ENCODE measurements at places on chromosomes 5 and 9. TPM values are rescaled to one million over a fixed set of nuclear protein-coding genes. Genes with fewer than 3 reads are reported as not detected.

Gene TMED7
- total RNA-seq, result 250 TPM

DNA sequence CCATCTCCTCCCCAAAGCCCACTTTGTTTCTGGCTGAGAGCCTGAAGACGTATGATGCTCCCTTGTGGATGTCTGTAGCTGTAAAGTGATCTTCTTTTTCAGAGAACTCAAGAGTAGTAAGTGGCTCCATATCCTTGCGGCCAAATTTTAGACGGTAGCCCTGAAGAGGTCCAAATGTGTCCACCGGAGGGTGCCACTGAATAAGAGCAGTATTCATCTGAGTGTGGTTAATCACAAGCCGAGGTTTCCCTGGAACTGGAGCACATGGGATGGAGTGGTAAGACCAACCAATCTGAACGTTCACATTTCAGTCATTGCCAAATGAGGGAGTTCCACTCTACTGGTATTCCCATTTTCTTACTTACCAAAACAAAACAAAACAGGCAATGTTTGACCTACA lies 686.5 kb upstream of the DMAC1 start:
- no peak for DNase-seq

DNA sequence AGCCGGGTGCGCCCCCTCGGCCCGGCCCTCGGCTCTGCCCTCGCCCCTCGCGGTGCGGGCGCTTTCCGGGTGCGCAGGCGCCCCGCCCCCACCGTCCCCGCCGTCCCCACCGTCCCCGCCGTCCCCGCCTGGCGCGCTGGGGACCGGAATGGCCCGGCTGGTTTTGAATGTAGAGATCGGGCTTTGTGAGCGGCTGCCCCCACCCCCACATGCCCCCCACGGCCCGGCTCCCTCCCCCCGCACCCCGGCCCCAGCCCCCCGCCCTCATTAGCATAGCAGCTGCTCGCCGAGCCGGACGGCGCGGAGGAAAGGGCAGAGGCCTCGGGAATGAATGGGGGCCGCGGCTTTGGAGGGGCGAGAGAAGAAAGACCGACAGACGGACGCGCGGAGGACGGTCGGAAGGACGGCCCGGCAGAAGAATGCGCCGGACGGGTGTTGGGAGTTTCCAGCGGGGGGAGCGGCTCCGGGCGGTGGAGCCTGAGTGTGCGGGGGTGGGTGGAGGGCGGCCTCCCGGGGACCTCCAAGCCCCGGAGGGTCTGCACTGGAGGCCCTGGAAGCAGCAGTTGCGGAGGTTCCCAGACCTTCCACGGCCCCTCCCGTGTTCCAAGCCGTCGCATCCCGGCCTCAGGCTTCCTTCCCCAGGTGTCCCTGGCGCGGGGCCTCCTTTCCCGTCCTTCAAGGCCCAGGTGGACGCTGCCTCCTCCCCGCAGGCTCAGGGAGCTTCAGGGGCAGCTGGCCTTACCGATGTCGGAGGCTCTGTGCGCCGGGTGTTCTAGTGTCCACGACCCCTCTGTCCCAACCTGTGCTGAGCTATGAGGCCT lies 6.0 kb downstream of the NRARP start:
- DNase-seq, result no peak

GRCh38 chr5:133409210-133409674 lies 203.1 kb downstream of the FSTL4 start:
- DNase-seq, result no peak

- DNase-seq, result no peak
Measured at GRCh38 chr5:1836176-1836890, 35.1 kb downstream of the NDUFS6 start.

Gene FOXD4
- total RNA-seq, result 0.13 TPM

GRCh38 chr9:111928359-111928720 lies 31.7 kb downstream of the UGCG start:
- no peak for DNase-seq

DNA sequence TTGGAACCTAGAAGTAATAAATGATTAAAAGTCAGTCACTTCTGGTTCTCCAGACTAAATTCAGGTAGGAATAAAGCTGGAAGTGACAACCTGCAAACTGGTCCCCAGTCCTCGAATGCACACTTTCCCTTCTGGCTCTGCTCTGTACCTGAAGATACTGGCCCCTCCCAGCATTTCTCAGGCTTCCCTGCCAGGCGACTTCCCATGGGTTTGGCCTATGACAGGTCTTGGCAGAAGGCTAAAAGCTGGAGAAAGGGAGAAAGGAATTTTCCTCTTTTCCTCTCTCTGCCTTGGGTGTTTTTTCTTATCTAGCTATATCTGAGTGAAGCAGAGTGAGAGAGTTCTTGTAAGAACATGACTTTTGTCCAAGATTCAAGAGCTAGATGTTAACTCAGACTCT lies 1005.7 kb downstream of the DTWD2 start:
- no peak for DNase-seq

GRCh38 chr5:108617467-108618435 lies 129.9 kb upstream of the FER start:
- DNase-seq, result no peak

Gene GFI1B
- total RNA-seq, result not detected

DNA sequence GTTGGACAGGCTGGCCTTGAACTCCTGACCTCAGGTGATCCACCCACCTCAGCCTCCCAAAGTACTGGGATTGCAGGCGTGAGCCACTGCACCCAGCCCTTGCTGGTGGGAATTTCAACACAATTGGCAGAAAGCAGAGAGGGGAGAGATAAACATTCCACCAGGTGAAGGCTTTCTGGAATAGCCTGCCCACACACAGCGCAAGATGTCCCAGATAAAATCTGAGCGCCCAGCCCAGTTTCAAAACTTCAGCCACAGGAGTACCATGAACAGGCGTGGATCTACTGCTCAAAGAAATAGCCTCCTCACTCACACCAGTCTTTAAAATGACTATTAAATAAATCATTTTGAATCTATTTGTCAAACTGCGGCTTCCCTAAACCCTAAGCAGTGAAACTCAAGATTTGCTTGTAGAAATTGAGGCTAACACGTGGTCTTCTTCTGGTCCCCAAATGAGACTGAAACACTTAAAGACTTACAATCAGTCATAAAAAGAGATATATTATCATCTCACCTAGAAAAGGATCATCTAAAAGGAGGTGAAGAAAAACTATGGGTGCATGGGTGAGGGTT lies 34.7 kb downstream of the CAPSL start:
- no peak for DNase-seq

Gene TAF11L13
- total RNA-seq, result not detected

Gene FOXD4L3
- not detected for total RNA-seq

DNA sequence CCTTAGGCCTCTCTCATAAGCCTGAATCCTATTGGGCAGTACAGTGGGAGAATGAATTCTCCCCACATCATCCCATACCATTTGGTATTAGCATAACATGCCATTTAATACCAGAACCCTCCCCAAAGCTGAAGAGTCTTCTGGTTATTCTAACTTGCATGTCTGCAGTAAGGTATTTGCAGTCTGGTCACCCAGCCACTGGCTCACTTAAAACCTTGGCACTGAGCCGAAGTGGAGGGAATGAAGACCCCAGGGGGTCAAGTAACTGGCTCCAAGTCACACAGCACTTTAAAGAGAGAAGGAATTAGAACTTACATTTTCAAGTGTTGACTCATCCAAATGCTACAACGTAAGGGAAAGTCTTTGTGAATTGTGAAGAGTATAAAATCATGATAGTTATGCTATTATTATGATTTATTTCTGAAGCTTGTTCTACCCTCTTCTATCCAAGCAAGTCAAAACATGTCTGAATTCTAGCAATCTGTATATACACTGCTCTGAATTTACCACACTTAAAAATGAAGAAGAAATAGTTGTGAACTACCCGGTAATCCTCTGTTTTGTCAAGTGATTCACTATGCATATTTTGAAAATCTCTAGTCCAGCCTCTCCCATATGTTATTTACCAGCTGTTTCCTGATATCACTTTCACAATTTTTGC lies 28.5 kb downstream of the GLRA1 start:
- DNase-seq, result no peak

Gene OSMR
- total RNA-seq, result 14.6 TPM

DNA sequence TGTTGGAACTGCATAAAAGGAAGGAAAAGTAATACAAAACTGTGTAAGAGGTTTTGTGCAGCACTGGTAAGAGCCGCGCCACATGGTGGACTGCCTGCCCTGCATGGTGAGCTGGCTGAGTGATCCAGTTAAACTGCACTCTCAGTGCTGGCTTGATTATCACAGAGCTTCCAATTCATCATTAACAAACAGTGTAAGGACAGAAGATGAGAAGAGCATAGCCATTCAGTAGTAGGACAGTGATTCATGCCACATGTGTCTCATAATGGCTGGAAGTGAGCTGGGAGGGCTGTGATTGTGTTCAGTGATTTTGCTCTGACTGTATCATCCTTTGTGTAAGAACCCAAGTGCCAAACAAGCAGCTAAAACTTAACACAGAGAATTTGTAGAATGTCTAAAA lies 14.1 kb downstream of the ASPN start:
- DNase-seq, result no peak

GRCh38 chr5:40378396-40379177 lies 301.1 kb upstream of the PTGER4 start:
- DNase-seq, result no peak

All from pulmonary artery endothelial cell (primary cell).